ENCODE measurements at places on chromosomes 3 and 15. TPM values are rescaled to one million over a fixed set of nuclear protein-coding genes. Genes with fewer than 3 reads are reported as not detected.

Gene GHRL
- total RNA-seq: not detected

Gene HRG
- total RNA-seq: not detected

DNA sequence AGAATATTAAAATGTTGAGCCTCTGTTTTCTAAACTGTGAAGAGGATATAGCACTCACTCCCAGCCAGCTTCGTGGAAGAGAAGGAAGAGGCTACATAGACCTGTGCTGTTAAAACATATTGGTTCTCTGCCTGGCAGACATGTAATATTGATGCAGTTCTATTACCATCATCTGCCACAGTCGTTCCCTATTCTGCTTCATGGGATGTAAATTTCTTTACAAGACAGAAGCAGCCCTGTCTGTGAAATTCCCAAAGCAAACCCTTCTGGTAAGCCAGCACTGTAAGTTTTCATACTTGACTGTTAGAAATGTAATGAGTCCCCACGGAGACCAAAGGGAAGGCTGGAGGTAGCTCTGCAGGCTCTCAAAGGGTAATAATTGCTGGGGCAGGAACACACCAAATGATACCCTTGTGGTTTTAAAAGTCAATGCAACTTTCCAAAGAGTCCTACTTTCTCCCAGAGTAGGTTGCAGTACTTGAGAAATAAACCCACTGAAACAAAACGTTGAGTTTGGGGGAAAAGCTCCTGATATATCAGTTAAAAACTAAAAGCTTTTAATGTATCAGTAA lies 129.9 kb upstream of the HES1 start:
- DNase-seq: no peak

Gene MYH15
- not detected for total RNA-seq

GRCh38 chr3:4738737-4739274 lies 240.4 kb upstream of the BHLHE40 start:
- DNase-seq: no peak

- DNase-seq: no peak
Observed at GRCh38 chr3:100319951-100320350, 14.6 kb upstream of the NIT2 start.

Gene ZNF660
- 0.08 TPM for total RNA-seq

Gene CKMT1A
- total RNA-seq: not detected
